ENCODE measurements at places on chromosomes 1 and 21.

- no peak for DNase-seq
Measured at GRCh38 chr1:226082959-226083301, 20.4 kb downstream of the H3-3A start.

DNA sequence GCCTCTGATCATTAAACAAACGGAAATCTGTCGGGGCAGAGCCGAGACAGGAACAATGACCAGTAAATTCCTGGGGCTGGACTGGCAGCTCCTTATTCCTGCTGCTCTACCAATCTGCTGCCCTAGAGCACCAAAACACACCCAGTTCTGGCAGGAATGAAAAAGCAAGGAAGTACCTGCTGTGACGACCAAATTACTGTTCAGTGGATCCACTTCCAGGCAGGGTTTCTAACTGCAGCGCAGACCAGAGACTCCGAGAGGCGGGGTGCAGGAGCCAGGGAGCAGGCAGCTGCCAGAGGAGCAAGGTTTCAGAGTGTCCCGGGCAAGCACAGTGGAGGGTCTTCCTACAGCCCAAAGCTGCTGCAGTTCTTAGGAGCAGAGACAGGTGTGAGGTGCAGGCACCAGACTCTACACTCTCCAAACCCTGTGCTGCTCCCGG is 32.4 kb downstream of the KANK4 start:
- DNase-seq, result no peak

GRCh38 chr1:226631229-226632000 is 82.9 kb downstream of the STUM start:
- DNase-seq, result no peak

DNA sequence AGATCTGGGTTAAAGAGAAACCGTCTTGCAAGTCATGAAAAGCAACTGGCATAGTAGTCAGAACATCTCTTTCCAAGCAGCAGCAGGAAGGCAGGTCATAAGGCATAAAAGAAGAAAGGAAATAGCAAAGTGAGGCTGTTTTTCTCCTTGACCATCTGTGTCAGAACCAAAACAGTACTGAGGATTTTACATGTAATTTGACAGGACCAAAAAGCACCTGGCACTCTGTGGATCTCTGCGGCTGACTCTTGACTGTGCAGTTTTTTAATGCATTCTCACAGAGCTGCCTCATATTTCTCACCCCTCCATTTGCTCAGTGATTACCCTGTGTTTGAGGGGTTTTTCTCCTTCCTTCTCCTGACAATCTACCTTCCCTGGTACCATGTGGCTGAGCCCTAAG is 17.7 kb downstream of the TBX15 start:
- no peak for DNase-seq

DNA sequence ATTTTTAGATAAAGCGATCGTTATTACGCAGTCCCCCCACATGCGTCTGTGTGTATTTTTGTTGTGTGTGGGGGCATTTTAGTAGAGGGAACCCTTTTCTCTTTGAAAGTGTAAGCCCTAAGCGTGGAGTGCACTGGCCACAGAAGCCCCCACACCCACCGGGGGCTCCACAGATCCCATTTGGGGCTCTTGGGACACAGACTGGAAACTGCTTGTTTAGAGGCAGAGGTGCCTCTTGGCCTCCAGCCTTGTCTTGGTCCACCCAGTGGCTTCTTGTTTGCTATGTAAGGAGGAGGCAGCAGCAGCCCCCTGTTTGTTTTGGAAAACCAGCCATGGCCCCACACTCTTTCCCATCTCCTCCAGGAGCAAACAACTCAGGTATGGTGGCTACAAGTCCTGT is 42.8 kb downstream of the SLC37A1 start:
- no peak for DNase-seq

- DNase-seq, result no peak
Measured at GRCh38 chr21:41836166-41837015, 42.8 kb downstream of the PRDM15 start.

- DNase-seq, result peak; percentile 81
Measured at GRCh38 chr21:45128613-45129188, 54.3 kb downstream of the ADARB1 start.

DNA sequence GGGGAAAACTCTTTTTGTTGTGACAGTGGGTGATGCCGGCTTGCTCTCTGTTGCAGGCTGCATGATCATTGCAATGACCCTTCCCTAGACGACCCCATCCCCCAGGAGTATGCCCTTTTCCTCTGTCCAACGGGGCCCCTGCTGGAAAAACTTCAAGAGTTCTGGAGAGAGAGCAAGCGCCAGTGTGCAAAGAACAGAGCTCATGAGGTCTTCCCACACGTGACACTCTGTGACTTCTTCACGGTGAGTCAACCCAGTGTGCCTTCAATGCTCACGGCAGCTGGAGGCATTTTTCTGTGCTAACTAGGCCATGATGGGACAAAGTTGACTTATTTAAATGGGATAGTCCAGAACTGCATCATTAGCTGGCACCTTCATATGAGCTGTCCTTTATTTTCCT is 5.7 kb downstream of the UBASH3A start:
- no peak for DNase-seq

DNA sequence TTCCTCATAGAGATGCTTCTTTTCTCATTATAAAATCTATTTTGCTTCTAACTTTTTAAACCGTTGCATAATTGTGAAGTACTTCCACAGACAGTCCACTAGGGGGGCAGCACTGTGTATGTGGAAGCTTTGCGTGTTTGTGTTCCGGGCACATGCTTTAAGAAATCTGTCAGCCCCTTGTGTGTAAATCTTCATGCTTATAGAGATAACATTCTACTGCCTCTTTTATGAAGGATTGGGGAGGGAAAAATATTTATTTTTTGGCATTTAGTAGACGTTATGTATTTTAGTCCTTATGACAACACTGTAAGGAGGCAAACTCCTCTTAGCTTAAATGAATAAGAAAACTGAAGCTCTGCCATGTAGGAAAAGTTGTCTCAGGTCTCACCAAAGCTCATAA is 157.3 kb upstream of the PTGFR start:
- no peak for DNase-seq

DNA sequence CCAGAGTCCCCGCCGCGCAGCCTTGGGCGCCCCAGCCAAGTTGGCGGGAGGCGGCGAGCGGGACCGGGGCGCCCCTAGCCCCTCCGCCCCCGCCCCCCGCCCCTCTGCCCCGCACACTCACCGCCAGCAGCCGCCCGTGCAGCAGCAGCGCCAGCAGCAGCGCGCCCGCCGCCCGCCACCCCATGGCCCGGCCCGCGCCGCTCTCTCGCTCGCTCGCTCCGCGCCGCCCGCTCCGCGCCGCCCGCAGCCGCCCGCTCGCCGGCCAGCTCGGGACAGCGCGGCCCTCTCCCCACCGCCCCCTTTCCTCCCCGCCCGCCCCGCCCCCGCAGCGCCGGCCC is at the start of gene HSPG2:
Gene HSPG2, minus strand, starts transcription at position 277 of the 338 bp plus-strand sequence. Its CDS starts 93 bp downstream, at position 184.
- DNase-seq, result no peak

GRCh38 chr1:170049176-170049800 is 25.2 kb downstream of the KIFAP3 start:
- DNase-seq, result no peak

DNA sequence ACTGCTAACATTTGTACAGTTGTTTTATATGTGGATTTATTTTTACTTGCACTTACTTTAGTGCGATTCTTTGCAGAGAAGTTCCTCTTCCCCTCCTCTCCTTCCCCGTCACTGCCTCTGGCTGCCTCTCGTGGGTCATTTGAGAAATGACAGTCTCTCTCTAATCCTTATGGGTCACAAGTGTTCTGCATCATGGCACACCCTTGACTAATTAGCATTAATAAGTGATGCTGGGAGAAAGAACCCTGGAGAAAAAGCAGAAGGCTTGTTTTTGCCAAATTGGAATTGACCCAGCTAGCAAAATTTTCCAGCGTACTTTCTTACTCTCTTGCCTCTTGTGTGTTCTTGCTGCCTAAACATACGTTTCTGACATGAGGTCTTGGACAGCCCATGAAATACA is 301.2 kb downstream of the DUSP10 start:
- no peak for DNase-seq

DNA sequence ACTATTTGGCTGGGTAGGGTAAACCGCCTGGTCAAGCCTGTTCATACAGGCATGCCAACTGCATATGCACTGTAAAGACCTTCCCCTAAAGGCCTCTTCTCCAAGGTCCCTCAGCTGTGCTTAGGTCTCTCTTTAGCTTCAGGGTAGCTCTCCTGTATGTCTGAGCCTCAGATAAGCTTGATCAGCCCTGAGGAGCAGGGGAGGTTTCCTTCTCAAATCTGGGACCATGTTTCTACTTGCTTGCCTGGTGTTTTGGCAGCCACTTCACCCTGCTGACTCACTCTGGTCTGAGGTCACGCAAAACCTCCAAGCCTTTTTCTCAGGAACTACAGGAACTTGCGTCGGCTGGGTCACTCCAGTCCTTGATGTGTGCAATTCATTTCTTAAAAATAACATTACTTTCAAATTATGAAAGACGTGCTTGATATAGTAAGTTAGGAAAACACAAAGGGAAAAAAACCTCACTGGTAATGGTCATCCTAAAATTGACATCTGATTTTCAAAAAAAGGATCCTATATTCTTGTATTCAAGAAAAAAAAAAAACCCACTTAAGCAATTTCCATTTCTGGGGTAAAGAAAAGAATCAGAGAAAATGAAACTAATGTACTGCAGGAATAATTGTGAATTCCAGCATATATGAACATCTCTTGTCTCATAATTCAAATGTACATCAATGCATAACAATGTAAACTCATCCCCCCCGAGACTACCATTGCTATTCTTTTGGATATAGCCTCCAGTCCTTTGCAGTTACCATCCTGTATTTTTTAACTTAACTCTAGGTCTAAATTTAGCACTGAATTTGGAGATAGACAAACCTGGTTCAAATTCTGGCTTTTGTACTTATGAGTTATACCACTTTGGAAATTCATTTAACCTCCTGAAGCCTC is 24.8 kb upstream of the RNF19B start:
- peak; percentile 78 for DNase-seq

GRCh38 chr1:94608142-94608851 is 66.7 kb upstream of the F3 start:
- DNase-seq, result no peak

GRCh38 chr1:111441573-111442192 is 7.4 kb downstream of the WDR77 start:
- peak; percentile 67 for DNase-seq

GRCh38 chr21:34981791-34982190 is 67.3 kb downstream of the RUNX1 start:
- no peak for DNase-seq

- no peak for DNase-seq
Measured at GRCh38 chr1:12188115-12188514, 21.3 kb downstream of the TNFRSF1B start.

GRCh38 chr21:20783611-20784010 is 214.6 kb upstream of the NCAM2 start:
- no peak for DNase-seq

DNA sequence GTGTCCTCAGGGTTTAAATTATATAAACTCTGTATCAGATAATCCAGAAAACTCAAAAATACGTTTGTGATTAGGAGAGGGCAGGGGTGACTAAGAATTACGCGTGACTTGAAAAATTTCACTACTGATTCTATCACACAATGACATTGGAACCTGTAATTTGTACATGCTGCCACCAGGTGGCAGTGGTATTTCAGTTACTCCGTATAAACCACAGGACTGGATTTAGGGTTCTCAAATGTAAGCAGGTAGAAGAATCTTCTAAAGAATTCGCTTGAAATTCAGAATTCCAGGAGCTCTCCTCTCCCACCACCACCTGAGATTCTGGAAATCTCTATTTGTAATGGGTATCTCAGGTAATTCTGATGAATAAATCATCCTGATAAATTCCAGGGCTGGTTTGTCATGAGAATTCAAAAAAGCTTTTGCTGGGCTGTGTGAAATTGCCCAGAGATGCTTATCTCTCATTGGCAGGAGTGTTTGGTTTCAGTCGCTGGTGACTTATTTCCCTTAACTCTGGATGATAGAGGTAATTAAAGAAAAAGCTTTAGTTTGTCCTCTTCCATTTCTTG is 1.7 kb upstream of the KRTAP7-1 start:
- DNase-seq, result peak; percentile 58

DNA sequence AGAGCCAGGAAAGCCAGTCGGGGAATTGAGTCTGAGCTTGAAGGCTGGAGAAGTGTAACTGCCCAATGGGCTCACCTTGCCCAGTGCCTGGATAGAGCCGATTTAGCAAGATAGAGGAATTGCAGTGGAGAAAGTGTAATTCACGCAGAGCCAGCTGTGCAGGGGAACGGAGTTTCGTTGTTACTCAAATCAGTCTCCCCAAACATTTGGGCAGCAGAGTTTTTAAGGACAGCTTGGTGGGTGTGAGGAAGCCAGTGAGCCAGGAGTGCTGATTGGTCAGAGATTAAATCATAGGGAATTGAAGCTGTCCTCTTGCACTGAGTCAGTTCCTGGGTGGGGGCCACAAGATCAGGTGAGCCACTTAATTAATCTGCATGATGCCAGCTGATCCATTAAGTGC is 28.4 kb upstream of the NLRP3 start:
- no peak for DNase-seq

DNA sequence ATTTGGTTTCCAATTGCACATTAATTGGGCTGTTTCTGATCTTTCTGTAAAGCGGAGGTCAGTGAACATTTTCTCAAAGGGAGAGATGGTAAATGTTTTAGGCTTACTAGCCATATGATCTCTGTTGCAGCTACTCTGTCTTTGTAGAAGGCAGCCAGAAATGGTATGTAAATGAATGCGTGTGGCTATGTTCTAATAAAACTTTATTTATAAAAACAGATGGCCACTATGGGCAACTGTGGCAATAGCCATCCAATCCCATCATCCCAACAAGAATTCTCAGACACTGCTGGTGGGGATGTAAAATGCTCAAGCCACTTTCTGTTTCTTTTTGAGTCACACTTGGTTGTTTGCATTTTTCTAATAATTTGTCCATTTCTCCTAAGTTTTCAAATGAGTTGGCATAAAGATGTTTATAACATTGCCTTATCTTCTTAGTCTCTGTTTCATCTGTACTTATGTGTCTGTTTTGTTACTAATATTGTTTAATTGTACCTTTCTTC is 448.8 kb upstream of the VAMP3 start:
- DNase-seq, result no peak

GRCh38 chr21:37060296-37060695 is 12.6 kb downstream of the PIGP start:
- DNase-seq, result peak; percentile 35

GRCh38 chr1:113769601-113769970 is 10.3 kb upstream of the PHTF1 start:
- DNase-seq, result no peak

- no peak for DNase-seq
Measured at GRCh38 chr1:91635763-91636162, 135.1 kb downstream of the CDC7 start.

DNA sequence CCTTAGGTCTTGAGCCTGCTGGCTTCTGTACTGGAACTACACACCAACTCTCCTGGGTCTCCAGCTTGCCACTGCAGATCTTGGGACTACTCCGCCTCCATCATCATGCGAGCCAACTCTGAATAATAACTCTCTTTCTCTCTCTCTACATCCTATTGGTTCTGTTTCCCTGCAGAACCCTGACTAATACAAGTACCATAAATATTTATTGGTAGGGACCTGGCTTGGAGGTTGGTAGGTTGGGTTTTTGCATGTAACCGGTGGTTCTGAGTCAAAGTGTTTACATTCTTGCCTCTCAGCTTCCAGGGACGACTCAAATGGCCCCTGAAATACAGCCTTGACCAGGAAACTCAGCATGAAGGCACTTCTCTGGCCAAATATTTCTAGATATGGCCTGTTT is 110.4 kb downstream of the KCND3 start:
- DNase-seq, result no peak

- no peak for DNase-seq
Measured at GRCh38 chr1:84462118-84462517, 16.9 kb upstream of the RPF1 start.

Data from activated T-cell treated with anti-CD3 and anti-CD28 coated beads, Interleukin-2, amount 50 U/mL, for 48 hours (primary cell).